Fibroblast of skin of left biceps (primary cell): ENCODE measurements at places on chromosomes 13 and 19.

GRCh38 chr13:77565635-77566034 lies 30.1 kb downstream of the SCEL start:
- no peak for DNase-seq

GRCh38 chr13:46296115-46296822 lies 84.5 kb downstream of the LRRC63 start:
- peak; percentile 97 for DNase-seq

GRCh38 chr13:43127103-43127798 lies 103.9 kb downstream of the DNAJC15 start:
- DNase-seq: no peak

GRCh38 chr13:73171926-73172325 lies 113.1 kb downstream of the KLF5 start:
- no peak for DNase-seq

DNA sequence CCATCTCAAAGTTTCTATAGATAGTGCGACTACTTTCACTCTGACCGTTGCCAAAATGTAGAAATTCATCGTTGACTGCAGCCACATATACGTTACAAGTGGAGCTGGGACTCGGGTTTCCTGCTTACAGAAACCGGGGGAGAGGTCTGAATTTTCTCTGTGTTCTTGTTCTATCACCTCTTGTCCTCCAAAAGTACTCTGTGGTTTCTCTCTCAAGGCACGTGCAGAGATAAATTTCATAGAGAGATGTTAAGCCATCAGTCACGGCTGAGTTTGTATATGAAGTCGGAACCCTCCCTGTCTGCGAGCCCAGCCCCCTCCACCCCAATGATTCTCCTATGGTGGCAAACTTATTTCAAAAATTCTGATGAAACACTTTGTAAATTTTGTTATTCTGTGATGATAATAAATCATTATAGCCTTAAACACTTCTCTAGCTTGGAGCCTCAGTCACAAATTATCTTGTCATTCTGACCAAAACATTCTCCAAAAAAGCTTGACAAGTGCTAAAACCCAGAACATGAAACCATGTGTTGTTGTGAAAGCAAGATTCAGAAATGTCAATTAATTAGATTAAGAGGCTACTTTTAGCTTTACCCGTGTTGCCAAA lies 87.5 kb downstream of the TSHZ3 start:
- peak; percentile 43 for DNase-seq

GRCh38 chr13:90792335-90792734 lies 555.2 kb upstream of the MIR17HG start:
- DNase-seq: no peak

- no peak for DNase-seq
Measured at GRCh38 chr19:32223595-32224370, 121.6 kb upstream of the ZNF507 start.

GRCh38 chr19:56301155-56301554 lies 13.5 kb downstream of the ZSCAN5A start:
- DNase-seq: no peak

DNA sequence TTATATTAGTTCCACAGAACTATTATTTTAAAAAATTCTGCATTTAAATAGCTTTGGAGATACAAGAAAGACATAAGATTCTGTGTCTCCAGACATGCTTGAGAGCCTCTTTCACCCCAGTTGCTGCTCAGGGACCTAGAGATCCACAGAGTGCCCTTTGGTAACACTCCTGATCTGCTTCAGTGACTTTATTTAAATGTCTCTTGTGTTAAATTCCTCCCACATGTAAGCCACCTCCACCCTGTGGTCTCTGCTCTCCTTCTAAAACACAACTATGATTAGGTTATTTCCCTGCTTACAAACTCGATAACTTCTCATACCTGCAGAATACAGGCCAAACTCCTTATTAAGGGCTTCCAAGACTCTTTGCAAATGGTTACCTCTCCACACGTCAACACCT lies 141.0 kb downstream of the RFC3 start:
- no peak for DNase-seq

GRCh38 chr19:4977299-4978174 lies 8.6 kb downstream of the KDM4B start:
- peak; percentile 70 for DNase-seq

DNA sequence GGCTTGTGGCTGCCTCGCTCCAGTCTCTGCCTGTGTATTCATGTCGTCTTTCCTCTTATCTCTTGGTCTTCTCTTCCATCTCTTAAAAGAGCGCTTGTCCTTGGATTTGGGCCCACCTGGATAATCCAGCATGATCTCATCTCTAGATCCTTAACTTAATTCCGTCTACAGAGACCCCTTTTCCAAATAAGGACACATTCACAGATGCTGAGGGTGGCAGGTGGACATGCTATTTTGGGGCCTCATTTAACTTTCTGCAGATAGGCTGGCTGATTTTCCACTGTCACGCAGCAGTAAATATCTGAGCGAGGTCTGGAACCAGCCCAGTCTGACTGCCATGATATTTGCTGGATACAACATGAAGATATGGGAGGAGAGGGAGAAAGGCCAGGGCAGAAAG lies 41.5 kb upstream of the TSHZ3 start:
- DNase-seq: no peak

DNA sequence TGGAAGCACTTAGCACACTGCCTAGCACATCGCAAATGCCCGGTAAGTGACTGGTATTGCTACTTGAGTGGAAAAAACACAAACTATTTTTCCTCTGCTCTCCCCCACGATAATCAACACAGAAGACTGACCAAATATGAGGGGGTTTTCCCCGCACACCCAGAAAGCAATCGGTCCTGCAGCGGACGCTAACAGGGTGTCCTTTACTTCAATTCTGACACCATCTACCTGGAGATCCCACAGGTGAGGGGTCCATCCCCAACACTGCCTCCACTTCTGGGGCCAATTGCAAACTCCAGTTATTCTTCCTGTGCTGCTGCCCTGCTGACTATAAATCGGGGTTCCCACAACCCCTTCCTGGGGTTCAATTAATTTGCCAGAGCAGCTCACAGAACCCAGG lies 26.2 kb upstream of the PLEKHF1 start:
- DNase-seq: no peak

DNA sequence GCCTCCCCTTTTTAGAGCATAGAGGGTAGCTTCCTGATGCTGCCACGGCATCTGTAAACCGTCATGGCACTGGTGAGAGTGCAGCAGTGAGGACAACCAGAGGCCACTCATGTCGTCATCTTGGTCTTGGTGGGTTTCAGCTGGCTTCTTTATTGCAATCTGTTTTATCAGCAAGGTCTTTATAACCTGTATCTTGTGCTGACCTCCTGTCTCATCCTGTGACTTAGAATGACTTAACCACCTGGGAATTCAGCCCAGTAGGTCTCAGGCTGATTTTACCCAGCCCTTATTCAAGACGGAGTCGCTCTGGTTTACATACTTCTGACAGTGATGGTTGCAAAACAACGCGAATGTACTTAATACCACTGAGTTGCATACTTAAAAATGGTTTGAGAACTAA lies 14.4 kb upstream of the FBN3 start:
- DNase-seq: no peak

GRCh38 chr13:80989747-80990146 lies 648.8 kb upstream of the SPRY2 start:
- DNase-seq: no peak

GRCh38 chr13:20718958-20719566 lies 15.6 kb downstream of the IL17D start:
- no peak for DNase-seq

DNA sequence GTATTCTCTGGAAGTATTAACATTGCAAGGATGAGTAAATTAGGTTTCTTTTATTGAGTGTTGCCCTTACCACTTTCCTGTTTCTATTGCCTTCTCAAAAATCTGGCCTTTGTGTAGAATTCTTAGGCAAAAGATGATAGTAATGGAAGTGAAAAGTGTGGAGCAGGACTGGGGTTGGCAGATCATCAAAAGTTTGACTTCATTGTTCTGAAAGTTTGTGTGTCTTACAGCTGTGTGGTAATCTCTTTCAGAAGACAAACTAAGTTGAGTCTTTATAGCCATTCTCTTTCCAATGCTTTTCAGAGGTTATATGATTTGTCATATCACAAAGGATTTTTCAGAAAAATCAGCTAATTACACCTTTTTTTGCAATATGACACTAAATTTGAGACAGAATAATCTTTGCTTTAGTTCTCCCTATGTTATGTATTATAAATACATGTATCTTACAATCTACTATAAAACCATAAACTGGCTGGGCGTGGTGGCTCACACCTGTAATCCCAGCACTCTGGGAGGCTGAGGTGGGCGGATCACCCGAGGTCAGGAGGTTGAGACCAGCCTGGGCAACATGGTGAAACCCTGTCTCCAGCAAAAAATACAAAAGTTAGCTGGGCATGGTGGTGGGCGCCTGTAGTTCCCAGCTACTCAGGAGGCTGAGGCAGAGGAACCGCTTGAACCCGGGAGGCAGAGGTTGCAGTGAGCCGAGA lies 8.7 kb upstream of the KCNRG start:
- no peak for DNase-seq

DNA sequence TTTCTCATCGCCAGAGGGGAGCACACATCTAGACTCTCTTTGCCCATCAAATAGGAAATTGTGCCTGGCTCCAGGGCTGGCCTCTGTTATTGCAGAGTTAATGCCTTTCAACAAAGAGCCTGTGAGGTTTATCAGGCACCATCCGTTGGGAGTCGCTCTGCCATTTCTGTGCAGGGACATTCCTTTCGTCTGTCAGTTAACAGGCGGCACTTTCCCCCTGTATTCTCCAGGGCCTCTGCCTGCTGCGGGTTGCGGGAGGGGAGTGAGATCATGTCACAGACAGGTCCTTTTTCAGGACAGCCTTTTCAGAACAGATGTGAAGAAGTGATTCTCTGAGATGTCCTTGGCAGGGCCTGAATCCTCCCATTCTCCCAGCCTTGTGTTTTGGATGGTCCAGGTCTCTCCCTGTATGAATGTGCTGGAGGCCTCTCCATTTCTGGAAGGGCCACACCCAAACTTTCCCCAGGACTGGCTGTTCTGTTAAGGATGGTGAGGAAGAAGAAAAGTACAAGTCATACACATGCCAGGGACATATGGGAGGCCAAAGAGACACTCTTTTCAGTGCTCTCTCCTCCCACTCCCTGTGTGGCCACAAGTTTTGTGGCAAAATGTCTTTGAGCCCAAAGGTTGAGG lies 14.9 kb downstream of the SERP2 start:
- no peak for DNase-seq

DNA sequence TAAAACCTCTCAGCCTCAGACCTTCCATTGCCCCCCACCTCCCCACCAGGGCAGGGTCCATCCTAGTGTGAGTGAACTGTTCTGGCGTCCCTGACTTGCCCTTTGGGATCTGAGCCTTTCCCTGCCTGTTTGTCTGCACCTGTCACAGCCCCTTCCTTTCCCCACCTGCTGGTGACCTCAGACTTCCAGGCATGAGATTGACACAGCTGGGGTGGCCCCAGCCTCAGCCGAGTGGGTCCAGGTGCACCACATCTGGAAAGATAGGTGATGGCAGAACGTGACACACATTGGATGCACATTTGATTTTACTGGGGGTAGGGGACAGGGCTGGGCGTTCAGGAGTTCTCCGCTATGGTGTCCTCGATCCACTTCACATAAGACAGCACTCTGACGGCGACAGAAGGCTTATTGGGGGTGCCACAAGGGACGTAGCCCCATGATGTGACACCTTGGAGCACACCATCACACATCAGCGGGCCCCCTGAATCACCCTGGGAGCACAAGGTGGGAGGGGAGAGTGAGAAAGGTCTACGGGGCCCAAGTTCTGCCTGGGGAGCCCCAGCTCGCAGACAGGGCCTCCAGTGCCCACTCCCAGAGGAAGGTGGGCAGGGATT lies 4.6 kb downstream of the KLK1 start:
- DNase-seq: no peak

DNA sequence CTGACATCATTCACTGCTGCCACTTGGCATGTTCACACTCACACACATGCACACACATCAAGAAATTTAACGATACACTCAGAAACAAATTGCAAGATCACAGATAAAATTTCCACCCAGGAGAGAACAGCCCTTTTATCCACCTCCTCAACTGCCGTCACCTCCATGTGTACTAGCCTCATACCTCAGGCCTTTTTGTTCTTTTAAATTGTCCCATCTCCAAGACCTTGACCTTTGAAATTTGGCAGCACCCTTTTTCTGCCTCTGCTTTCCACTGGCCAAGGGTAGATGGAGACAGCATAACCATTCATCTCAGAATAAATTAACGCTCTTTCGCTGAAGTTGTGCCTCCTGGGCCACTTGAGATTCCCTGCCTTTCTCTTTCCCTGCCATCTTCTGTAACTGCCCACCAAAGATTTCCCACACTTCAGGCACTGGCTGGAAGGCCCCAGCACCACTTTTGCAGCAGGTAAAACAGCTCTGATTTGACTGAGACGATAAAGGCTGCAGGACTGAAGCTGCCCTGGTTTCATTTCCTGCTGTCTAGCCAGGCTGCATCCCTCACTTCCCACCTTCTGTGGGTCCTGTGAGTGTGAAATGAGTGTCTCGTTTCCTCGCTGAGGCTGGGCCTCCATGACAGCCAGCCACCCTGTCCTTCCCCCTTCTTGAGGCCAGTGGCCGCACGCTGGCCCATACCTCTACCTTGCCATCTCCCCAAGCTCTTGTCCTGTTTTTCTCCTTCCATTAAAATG lies 39.3 kb downstream of the MBNL2 start:
- DNase-seq: no peak

- no peak for DNase-seq
Measured at GRCh38 chr19:5050067-5050656, 81.2 kb downstream of the KDM4B start.

DNA sequence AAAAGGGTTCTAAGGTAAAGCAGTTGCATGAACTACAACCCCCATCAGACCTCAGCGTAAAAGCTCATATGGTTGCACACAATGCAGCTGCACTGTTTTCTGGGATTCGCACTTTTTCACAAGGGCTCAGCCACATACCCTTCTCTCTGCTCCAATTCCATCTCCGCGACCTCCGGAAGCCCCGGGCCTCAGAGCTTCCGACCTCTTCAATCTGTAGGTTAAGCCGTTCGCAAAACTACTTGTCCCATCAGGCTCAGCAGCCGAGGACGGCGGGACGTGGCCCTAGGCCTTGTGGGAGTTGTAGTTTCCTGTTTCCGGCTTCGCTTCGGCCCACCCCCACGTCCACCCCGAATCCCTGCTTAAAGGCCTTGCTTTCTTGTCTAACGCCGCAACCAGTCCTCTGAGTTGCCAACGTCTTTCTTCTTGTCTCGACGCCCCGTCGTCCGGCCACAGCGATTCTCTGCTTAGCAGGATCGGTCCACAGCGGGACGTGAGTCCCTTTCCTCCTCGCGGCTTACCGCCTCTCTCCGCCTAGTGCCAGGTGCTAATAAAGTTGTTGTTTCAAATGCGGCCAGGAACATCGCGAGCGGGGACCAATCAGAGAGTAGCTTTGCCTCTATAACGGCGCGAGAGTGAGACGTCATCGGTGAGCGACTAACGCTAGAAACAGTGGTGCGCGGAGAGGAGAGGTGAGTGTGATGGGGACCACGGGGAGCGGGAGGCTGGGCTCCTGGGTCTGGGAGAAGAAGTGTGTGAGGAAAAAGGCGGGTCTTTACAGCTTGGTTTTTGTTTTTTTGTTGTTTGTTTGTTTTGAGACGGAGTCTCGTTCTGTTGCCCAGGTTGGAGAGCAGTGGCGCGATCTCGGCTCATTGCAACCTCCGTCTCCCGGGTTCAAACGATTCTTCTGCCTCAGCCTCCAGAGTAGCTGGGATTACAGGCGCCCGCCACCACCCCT lies at the start of the genes PRPF31 and TFPT:
PRPF31 (plus strand) TSS at position 646 of the 955 bp plus-strand sequence. CDS start 2,525 bp downstream, outside the sequence.
TFPT (minus strand) TSS at position 549 of the 955 bp plus-strand sequence; CDS start at position 161, 388 bp downstream.
- peak; percentile 94 for DNase-seq
